Purkinje cell (primary cell): ENCODE measurements at places on chromosomes 13 and 19. TPM values are rescaled to one million over a fixed set of nuclear protein-coding genes. Genes with fewer than 3 reads are reported as not detected.

The ZNF428 gene
- polyA plus RNA-seq, result 2.1 and 4.3 TPM in 2 replicates

The EFNB2 gene
- 1.5 and 6.6 TPM in 2 replicates for polyA plus RNA-seq

The CACNG6 gene
- not detected in 2 replicates for polyA plus RNA-seq

The AP1M2 gene
- 2.5 TPM in 1 of 2 replicates, not detected in the other for polyA plus RNA-seq

The CPAMD8 gene
- not detected in 2 replicates for polyA plus RNA-seq

The COX7A1 gene
- 639 and 665 TPM in 2 replicates for polyA plus RNA-seq

The COL4A1 gene
- polyA plus RNA-seq, result 176 and 211 TPM in 2 replicates
